DND-41 (cell line): ENCODE measurements at places on chromosomes 7 and 10.

- DNase-seq = peak; percentile 4
These were observed 11.3 kb upstream of the AKR1C2 start for GRCh38 chr10:5014936-5015335.

DNA sequence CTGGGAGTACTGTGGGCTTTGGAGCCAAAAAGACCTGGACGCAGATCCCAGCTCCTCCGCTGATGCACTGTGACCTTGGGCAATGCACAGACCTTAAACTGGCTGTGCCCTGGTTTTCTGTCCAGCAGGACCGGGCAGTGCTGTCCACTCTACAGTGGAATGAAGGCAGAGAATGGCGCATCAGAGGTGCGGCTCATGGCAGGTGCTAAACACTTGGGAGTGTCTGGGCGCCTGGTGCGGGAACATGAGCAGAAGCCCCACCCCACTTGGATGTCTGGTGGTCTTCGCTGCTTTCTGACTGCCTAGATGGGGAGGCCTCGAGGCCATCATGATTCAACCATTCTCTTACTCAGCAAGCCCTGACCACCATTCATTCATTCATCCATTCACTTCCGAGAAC lies 153.7 kb downstream of the GRK5 start:
- DNase-seq = no peak

DNA sequence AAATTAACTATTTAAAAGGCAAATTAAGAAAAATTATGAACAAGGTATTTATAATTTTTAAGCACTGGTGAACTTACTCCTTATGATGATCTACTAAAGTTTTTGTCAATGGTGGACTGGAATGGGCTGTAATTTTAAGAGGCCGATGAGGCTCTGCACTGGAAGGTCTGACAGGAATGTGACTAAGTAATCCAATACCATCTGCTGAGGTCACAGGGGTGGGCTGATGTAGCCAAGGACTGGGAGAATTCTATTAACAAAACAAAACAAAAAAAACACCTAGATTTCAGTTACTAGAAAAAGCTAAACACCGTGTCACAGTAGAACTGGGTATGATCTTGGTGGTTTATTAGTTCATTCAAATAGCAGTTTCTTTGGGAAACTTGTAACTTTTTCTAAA lies 75.9 kb downstream of the NRBF2 start:
- DNase-seq = no peak

DNA sequence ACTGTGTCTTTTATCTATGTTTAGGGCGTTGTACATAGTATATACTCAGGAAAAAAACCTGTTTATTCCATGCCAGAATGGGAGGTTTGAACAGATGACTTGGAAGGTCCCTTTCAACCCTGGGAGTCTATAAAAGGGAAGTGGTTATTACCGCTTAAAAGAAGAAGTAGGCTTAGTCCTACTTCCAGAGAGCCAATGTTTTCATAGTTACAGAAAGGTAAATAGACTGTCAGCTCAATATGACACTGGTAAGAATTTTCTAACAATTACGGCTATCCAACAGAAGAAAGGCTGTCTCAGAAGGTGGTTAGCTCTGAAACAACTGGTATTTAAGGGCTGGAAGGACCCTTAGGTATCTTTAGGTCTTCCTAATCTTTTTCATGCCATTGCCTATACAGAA lies 1.1 kb upstream of the TFAM start:
- DNase-seq = no peak

GRCh38 chr10:31760674-31761081 lies 168.0 kb downstream of the ARHGAP12 start:
- no peak for DNase-seq

- DNase-seq = no peak
These were observed 605.9 kb downstream of the KCNMA1 start for GRCh38 chr10:77031531-77032187.

DNA sequence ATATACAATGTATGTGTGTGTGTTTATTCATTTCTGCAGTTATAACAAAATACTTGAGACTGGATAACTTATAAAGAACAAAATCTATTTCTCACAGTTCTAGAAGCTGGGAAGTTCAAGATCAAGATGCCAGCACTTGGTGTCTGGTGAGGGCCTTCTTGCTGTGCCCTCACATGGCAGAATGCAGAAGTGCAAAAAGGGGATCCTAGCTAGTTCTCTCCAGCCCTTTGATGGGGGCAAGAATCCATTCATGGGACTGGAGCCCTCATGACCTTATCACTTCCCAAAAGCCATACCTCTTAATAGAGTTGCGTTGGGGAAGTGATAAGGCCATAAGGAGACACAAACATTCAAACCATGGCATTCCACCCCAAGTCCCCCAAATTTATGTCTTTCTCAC lies 8.4 kb downstream of the GRB10 start:
- no peak for DNase-seq

DNA sequence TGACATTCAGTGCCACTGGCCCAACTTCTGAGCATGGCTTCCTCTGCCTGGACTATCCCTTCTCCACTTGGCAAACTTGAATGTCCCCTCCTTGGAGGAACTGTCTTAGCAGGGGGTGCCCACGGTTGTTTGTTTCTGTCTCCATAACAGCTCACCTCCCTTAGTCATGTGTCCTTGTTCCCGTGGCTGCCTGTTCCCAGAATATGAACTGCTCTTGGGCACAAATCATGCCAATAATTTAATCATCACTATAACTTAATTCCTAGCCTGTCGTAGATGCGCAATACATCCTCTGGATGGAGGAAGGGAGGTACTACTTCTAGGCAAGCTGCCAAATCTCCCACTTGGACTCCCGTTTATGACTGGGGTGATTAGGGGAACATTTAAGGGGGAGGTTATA lies 173.1 kb downstream of the MYOF start:
- no peak for DNase-seq

DNA sequence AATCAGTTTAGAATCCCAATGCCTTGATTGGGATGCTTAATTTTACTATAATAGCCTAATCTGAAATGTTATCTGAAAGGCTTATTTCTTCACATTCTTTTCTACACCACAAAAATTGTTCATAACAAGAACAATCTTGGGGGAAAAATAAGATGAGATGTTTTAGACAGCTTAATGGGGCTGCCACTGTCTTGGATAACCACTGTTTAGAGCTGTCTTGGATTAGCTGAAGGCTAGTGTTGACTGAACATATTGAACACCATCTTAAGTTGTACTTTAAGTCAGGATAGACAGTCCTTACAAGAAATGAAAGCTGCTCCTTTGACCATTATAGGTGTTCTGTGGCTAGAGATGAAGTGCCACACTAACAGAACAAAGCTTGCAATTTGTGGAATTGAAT lies 501.3 kb downstream of the GFRA1 start:
- no peak for DNase-seq

DNA sequence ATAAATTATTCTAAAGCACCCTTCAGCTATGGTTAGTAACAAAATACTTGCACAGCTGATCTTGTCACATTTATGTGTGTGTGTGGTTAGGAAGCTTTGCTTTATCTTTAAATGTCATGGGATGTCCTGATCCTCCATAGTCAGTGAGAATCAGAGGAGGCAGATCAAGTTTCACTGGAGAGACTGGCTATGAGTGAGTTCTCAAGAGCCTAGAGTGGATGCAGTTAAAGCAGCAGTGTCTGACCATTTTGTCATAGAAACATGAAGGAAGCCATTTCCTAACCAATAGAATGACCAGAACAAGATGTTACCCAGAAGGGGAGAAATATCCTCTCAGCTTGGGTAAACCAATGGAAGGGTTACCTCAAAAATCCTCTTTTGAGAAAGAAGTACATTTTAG lies 207.2 kb upstream of the DKK1 start:
- no peak for DNase-seq

DNA sequence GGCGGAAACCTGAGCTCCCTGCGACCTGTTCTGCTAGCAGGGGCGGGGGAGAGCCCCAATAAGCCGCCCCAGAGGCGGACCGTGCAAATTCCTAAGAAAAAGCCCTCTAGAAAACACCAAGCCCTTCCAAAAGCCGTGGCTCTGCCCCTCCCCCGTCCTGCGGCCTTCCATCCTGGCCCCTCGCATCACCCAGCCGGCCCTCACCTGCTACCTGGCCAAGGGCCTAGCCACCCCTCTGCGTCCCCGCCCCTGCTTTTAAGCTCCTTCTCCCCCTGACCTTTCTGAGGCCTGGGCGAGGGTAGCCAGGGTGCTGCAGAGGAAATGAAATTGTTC lies 24.9 kb downstream of the SKIDA1 start:
- no peak for DNase-seq

DNA sequence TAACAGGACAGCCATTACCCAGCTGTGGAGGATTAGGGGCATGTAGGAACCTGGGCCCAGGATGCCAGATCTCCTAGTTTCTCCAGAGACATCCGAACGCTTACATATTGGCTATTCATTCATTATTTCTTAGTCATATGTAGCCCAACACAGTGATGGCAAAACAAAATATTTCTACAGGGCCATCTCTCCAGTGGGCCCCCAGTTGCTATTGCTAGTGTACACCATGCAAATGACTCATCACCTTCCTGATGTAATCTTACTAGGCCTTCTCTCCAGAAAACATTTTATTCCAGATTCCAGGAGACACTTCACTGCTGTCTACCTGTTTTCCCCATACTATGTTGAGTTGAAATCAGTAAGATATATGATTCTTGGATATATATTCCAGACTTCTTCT lies 201.7 kb downstream of the PLXDC2 start:
- DNase-seq = no peak

DNA sequence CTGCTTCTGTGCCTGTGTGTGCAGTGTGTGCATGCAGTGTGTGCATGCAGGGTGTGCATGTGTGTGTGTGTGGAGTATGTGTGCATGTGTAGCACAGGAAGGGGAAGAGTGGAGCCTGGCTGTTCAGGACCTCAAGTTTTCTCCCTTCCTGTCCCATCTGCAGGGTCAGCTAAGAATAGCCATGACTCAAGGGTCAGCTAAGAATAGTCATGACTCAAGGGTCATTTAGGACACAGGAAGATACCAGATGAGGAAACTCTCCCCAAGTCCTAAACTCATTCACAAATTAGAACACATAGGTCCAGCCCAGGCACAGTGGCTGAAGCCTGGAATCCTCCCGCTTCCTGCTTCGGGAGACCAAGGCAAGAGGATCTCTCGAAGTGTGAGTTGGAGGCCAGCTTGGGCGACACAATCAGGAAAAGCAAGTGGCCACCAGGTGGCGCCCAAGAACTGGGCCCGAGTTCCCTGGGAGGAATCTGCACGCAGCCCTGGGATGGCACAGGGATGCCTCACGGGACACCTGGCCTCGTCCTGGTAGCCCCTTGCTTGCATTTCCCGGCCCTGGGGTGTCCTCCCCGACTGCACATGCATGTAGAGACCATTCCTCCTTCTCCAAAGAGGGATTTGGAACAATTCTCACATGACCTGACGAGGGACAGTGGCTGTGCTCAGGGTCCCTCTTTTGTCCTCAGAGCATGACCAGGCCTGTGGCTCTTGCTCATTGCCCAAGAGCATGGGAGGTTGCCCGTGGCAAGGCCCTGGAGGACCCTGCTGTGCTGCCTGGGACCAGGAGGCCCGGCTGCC lies 21.4 kb upstream of the VOPP1 start:
- DNase-seq = peak; percentile 76

GRCh38 chr7:139523199-139523941 lies at the start of gene CLEC2L:
TSS of gene CLEC2L (plus strand) at chr7:139523685. CDS start at chr7:139523928, 243 bp downstream.
- no peak for DNase-seq

- DNase-seq = no peak
These were observed 1.7 kb upstream of the SH2B2 start for GRCh38 chr7:102284891-102285539.

DNA sequence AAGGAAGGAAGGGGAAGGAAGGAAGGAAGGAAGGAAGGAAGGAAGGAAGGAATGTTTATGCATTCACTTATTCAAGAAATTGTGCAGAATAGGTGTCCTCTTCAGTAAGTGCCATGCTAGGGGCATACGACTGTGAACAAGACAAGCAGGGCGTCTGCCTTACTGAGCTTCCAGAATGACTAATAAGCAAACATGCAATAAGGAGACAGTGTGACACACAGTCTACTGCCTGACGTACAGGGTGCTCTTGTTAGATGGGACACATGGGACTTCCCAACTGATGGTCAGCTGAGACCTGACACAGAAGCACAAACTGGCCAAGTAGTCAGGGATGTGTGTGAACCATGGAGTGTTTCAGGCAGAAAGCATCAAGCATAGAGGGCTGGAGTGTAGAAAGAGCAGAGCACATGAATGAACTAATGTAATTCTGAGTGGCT lies 18.2 kb downstream of the DNAJC12 start:
- no peak for DNase-seq

DNA sequence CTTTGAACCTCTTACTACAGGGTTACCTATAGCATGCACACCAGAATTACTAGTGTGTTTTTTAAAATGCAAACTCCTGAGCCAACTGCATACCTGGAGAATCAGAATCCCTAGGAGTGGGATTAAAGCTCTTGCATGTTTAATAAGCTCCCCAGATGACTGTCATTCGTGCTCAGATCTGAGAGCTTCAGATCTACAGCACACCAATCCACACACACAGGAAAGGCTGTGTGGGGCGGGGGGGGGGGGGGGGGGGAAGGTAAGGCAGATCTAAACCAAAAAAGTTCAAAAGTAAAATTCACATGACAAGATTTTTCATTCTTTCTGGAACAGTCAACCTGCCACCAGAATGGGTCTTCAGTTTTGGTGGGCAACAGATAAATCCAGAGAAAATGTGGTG lies 5.5 kb downstream of the FAM3C start:
- no peak for DNase-seq

DNA sequence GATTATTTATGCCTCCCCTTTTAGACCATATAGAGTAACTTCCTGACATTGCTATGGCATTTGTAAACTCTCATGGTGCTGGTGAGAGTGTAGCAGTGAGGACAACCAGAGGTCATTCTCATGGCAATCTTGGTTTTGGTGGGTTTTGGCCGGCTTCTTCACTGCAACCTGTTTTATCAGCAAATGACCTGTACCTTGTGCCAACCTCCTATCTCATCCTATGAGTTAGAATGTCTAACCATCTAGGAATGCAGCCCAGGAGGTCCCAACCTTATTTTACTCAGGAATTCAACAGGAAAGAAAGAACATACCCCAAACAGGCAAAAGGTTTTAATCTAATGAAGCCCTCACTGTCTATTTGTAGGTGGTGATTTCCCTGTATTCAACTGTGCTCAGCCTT lies 205.4 kb upstream of the YAE1 start:
- no peak for DNase-seq

DNA sequence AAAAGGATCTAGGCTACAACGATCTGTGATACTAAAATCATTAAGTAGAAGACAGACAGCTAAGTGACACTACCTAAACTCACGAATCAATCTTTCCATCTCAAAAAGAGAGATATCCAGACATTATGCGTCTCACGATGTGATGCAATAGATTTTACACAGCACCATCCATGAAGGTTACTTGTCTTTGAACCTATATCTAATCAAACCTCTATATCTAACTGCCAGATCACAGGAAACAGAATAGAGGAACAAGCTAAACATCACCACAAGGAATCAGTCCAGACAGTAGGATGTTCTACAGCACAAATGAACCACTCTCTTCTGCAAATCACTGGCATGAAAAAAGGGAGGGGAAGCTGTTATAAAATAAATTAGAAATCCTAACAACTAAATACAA lies 4.1 kb downstream of the RAPGEF5 start:
- DNase-seq = no peak

DNA sequence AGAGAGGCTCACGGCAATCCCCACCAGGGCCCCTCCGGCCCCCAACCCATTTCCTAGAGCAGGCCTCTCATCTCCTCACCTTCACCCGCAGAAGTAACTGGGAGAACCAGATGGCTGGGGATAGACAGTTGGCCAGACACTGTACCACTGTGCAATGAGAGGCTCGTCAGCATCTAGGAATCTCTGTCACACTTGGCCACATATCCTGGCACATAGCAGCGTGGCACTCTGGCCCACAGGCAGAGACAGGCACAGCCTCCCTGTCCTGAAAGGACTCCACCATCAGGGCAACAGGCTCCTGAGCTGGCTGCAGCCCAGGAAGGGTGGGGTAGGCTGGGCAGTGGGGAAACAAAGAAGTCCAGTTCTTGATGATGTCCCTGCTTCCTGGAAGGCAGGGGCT lies 45.8 kb downstream of the C10orf143 start:
- no peak for DNase-seq
